Vein endothelial cell (primary cell): ENCODE measurements at places on chromosomes 3 and 15. TPM values are rescaled to one million over a fixed set of nuclear protein-coding genes. Genes with fewer than 3 reads are reported as not detected.

SERPINI2 gene
- not detected in 2 replicates for total RNA-seq

TMEM266 gene
- total RNA-seq: under 0.01 TPM in 1 of 2 replicates, not detected in the other

RAB11A gene
- total RNA-seq: 248 and 436 TPM in 2 replicates

SNX33 gene
- 12.4 and 18.9 TPM in 2 replicates for total RNA-seq

CCDC51 gene
- total RNA-seq: 11.8 and 13.3 TPM in 2 replicates

RNF111 gene
- total RNA-seq: 33.7 and 41.5 TPM in 2 replicates

SMCO1 gene
- total RNA-seq: not detected in 2 replicates

UTS2B gene
- 0.33 and 0.38 TPM in 2 replicates for total RNA-seq

ANKRD34C gene
- not detected in 2 replicates for total RNA-seq

CEP97 gene
- 9.5 and 12.7 TPM in 2 replicates for total RNA-seq

CCR8 gene
- total RNA-seq: not detected in 2 replicates

SERPINI1 gene
- total RNA-seq: 0.33 and 1.1 TPM in 2 replicates

SLC24A5 gene
- total RNA-seq: not detected in 2 replicates

STRC gene
- not detected in 2 replicates for total RNA-seq

ADAMTS9 gene
- 54.9 and 144 TPM in 2 replicates for total RNA-seq

HRG gene
- total RNA-seq: not detected in 2 replicates

ARL14 gene
- 0.29 TPM in 1 of 2 replicates, not detected in the other for total RNA-seq

CRYGS gene
- 1.3 TPM in 2 replicates for total RNA-seq

NR2F2 gene
- total RNA-seq: 36.9 and 39.8 TPM in 2 replicates

COL7A1 gene
- total RNA-seq: under 0.01 and 0.19 TPM in 2 replicates

FHIT gene
- 1.4 and 2.9 TPM in 2 replicates for total RNA-seq

FURIN gene
- total RNA-seq: 99.7 and 119 TPM in 2 replicates

NR1I2 gene
- 0.38 TPM in 1 of 2 replicates, not detected in the other for total RNA-seq

ARHGAP31 gene
- 63.7 and 74.6 TPM in 2 replicates for total RNA-seq

CMC1 gene
- 4.6 and 6.0 TPM in 2 replicates for total RNA-seq

CBLB gene
- 25.2 and 39.3 TPM in 2 replicates for total RNA-seq

ACKR2 gene
- total RNA-seq: not detected in 2 replicates

CFAP91 gene
- total RNA-seq: 0.10 and 0.33 TPM in 2 replicates

CALML4 gene
- 2.0 and 3.2 TPM in 2 replicates for total RNA-seq

PRSS50 gene
- not detected in 2 replicates for total RNA-seq

AMT gene
- 0.67 and 1.3 TPM in 2 replicates for total RNA-seq

EXD1 gene
- total RNA-seq: not detected in 2 replicates

CCR3 gene
- total RNA-seq: not detected in 2 replicates

MGLL gene
- total RNA-seq: 67.6 and 80.3 TPM in 2 replicates

PLA2G4D gene
- not detected in 2 replicates for total RNA-seq

PFN2 gene
- 76.8 and 103 TPM in 2 replicates for total RNA-seq

ALDH1A3 gene
- 38.6 and 71.9 TPM in 2 replicates for total RNA-seq

ADIPOQ gene
- not detected in 2 replicates for total RNA-seq

TMCO5A gene
- not detected in 2 replicates for total RNA-seq

SNRPA1 gene
- 13.4 and 22.6 TPM in 2 replicates for total RNA-seq

PLSCR5 gene
- total RNA-seq: not detected in 2 replicates

PIERCE2 gene
- total RNA-seq: 0.38 and 1.6 TPM in 2 replicates

ESYT3 gene
- total RNA-seq: not detected in 2 replicates

SKIC8 gene
- 58.1 and 63.0 TPM in 2 replicates for total RNA-seq

CHL1 gene
- total RNA-seq: not detected in 2 replicates
